Stimulated activated CD4-positive, alpha-beta T cell treated with anti-CD3 and anti-CD28 coated beads, Interleukin-2, amount 100 ng/mL, for 24 hours (primary cell): ENCODE measurements at places on chromosomes 1 and 21.

GRCh38 chr1:57835620-57836019 is 411.8 kb upstream of the DAB1 start:
- DNase-seq = no peak

GRCh38 chr1:201375169-201375568 is 2.3 kb downstream of the TNNT2 start:
- DNase-seq = no peak

GRCh38 chr1:229562686-229563085 is 4.2 kb upstream of the ABCB10 start:
- DNase-seq = no peak

- DNase-seq = no peak
Observed at GRCh38 chr21:36698981-36699545, at the start of gene SIM2. Gene SIM2, plus strand, starts transcription at chr21:36699115. Its CDS starts 632 bp downstream, at chr21:36699747.

GRCh38 chr1:21647431-21648351 is 21.5 kb downstream of the RAP1GAP start:
- DNase-seq = peak; percentile 58

GRCh38 chr1:60281360-60281932 is 207.9 kb upstream of the C1orf87 start:
- DNase-seq = peak; percentile 9

DNA sequence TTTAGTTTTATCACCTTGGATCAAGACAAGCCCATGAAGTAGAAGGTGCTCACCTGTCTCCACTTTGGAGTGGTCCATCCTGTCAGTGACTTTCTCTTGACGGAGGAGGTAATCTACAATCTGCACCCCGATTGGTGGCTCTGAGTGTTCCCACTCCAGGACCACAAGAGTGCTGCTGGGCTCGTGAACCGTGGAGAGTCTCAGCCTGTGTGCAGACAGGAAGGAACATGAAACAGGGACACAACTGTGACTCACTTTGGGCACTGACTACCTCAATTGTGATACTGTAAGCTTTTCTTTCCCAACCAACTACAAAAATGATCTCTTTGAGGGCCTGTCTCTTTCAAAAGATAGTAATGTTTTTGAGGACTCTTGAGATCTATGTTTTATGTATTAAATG is 280.2 kb downstream of the ASTN1 start:
- DNase-seq = no peak

DNA sequence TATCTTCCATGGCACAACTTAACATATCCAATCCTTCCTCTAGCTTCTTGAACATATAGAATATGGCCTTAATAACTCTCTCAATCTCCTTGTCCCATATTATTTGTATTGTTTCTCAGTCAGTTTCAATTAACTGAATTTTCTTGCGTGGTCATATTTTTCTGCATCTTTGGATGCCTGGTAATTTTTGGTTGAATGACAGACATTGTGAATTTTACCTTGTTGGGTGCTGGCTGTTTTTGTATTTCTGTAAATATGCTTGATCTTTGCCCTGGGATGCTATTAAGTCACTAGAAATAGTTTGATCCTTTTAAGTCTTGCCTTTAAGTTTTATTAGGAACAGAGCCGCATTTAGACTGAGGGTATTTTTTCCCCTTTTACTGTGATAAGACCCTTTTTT is 5.9 kb downstream of the SAMD13 start:
- no peak for DNase-seq

DNA sequence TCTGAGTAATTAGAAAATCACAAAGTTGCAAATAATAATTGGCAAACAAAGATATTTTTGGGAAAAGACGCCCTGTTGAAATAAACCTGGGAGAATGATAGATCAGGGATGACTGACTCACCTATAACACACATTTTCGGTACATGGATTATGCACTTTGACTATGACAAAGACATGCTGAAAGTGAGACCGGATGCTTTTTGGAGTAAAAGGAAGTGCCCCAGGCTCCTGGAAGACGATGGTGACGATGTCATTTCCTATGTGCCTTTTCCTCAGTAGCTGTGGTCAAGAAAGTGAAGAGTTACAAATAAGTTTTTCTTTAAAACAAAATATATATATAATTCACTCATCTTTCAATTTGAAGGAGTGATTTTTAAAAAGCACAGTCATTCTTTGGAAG is 158.7 kb downstream of the SIPA1L2 start:
- DNase-seq = no peak

GRCh38 chr1:50959303-50959912 is 659 bp downstream of the FAF1 start:
- no peak for DNase-seq

DNA sequence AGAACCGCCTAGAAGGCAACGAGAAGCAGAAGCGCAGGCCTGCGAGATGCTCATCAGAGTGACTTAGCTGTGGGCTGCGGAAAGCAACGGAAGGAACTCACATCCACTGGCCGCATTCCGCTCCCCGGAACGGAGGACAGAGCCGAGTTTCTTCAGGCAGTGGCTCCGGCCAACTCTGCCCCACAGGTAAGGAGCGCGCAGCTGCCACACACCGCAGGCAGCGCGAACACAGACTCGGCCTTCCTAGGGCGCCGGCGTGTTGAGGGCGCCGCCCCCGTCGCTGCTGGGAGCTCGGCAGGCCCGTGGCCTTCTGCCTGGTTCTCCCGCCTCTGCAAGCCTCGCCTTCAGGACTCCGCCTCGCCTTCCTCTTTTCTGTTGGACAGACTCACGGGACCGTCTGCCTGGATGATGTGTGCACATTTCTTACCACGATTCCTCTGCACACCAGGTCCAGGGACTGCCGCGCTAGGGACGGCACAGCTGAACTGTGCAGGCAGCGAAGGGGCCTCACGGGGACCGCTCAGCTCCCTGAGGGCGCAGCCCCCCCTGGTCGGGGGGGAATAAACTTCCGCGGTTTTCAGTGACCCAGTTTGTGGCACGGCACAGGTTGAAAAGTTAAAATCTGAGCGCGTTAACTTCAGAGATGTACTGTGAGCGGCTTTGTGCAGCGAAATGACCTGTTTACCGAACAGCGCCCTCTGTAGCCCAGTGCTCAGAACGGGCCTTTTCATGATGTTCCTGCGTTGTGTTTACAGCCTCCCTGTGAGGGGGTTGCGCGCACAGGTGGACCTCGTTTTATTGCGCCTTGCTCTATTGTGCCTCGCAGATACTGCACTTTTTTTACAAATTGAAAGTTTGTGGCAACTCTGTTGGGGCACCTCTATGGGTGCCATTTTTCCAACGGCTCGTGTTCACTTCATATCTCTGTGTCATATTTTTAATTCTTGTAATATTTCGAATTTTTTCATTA is 15.8 kb downstream of the TCP10L start:
- DNase-seq = peak; percentile 84

DNA sequence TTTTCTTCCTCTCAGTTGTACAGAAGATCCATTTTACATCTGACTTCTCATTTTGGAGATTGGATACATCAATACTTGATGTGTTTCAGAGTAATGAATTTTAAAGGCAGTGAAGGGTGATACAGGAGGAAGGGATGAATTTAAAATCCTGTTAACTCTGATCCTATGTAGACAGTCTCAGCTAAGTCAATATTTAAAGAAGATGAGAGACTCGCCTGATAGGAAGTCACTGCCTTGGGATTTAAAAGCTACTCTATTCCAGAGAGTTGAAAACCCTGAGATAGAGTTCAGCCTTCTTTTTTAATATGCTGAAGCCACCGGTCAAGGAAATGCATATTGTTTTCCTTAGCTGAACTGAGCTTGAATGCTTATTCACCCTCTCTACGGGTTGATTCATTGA is 42.7 kb downstream of the HUNK start:
- no peak for DNase-seq

DNA sequence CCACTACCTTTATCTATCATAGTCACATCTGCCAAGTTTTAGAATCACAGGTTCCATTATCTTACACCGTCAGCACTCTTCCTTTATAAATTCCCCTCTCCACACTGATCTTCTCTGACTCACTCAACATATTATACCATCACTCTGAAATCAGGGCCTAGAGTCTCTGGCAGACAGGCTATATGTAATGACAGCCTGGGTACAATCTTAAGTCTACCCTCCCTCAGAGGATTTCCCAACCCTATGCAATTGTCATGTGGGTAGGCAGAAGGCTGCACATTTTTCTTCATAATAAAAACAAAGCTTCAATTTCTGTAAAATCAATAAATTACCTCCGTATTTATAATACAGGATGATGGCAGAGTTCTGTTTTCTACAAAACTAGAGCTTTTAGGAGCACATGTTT is 138.0 kb downstream of the RERE start:
- no peak for DNase-seq

DNA sequence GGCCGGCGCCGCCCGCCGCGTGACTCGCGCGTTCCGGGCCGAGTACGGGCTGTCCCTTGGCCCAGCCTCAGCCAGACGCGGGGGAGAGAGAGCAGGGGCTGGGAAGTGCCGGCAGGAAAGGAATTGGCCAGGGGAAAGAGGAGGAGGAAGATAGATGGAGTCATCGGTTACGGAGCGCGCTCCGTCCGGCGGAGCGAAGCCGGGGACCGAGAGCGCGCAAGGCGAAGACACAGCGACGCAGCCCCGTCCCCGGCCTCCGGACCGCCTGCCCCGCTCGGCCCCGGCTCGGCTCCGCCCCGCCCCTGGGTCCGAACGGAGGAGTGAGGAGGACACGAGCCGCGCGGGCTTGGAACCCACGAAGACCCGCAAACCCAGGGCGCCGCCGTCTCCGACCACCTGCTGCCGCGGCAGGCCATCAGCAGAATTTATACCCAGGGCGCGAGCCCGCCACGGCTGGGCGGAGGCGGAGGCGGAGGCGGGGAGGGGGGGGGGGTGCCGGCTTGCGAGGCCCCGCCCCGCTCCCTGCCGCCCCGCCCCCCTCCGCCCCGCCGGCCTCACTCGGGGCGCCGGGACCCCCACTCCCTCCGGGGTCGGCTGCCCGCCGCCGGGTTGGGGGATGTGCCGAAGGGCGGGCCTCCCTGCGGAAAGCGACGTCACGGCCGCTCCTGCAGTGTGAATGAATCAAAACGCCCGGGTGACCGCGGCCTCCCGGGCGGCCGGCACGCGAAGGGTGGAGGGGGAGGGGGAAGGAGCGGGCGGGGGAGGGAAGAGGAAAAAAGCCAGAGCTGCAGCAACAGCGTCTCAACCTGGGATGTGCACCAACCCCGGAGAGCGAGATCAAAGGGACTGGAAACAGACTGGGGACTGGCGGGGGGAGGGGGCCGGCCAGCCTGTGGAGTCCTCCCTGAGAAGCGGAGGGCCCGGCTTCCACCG is at the start of gene LHX4:
TSS of gene LHX4 (plus strand) at position 782 of the 933 bp plus-strand sequence. CDS start 266 bp downstream, outside the sequence.
- peak; percentile 51 for DNase-seq

DNA sequence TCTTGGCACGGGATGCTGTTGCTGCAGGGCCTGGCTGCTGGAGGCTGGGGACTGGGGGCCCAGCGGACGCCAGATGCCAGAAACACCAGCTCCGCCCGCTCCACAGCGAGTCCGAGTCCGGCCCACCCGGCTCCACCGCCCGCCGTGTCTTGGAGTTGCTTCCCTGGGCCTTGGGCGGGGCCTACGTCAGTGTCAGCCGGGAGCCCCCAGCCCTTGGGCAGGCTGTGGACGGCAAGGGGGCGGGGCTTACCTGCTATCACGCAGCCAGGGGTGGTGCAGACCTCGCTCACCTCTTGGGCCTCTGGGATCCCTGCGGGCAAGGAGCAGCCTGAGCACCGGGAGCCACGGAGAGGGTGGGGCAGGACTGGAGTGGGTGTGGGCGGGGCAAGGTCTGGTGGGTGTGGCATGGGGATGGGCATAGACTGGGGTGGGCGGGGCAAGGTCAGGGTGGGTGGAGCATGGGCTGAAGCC is 21.8 kb downstream of the MMEL1 start:
- peak; percentile 54 for DNase-seq

- no peak for DNase-seq
Observed at GRCh38 chr1:196306421-196306820, 301.8 kb downstream of the KCNT2 start.

- no peak for DNase-seq
Observed at GRCh38 chr21:37593740-37594471, 227.3 kb downstream of the DYRK1A start.

- DNase-seq = peak; percentile 56
Observed at GRCh38 chr1:184753608-184754475, 816 bp downstream of the EDEM3 start.

- DNase-seq = no peak
Observed at GRCh38 chr1:25809283-25809926, 9.4 kb downstream of the SELENON start.

DNA sequence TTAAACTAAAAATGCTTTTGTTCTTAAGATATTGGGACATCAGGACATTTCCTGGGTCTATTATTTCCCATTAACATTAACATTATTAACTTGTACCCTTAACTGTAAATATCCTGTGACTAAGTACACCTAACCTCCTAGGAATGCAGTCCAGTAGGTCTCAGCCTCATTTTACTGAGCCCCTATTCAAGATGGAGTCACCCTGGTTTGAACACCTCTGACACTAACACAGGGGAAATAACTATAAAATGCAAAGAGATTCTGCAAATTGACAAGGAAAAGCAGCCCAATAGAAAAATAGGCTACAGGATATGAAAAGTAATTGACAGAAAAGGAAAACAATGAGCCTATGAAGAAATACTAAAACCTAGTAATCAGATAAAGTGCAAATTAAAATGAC is 11.6 kb upstream of the NCMAP start:
- DNase-seq = no peak

DNA sequence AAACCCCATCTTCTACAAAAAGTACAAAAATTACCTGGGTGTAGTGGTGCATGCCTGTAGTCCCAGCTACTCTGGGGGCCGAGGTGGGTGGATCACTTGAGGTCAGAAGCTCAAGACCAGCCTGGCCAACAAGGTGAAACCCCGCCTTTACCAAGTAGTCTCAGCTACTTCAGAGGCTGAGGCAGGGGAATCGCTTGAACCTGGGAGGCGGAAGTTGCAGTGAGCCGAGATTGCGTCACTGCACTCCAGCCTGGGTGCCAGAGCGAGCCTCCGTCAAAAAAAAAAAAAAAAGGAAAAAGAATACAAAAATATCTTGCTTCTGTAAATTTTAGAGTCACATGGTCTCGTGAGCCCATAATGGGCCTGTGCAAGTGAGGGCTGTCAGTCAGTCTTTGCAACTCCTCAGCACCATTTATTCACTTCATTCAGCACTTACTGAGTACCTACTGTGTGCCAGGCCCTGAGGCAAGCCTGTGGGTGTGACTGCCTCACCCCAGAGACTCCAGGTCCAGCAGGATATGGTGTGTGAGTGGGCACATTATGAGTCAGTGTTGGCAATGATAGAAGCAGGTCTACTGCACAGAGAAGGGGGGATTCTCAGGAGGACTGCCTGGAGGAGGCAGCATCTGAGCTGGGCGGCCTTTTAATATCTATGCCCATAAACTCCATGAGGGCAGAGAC is 46.8 kb upstream of the TARDBP start:
- DNase-seq = no peak

DNA sequence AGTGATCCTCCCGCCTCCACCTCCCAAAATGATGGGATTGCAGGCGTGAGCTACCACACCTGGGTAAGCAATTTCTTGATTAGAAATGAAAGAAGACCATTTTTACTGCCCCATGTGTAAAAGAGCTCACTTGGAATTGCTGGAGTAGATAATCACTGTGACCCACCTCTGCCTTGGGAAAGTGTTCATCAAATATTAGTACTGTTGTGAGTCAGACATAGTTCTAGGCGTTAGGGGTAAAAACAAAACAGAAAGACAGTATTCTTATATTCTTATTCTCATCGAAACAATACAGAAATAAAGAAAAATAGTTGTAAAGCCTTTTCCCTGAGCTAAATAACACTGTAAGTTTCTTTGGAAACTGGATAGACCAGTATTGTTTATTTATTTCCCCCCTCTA is 36.2 kb downstream of the CELF3 start:
- no peak for DNase-seq

- DNase-seq = peak; percentile 49
Observed at GRCh38 chr1:209835782-209836298, 8.1 kb downstream of the UTP25 start.

GRCh38 chr1:182488803-182489202 is 38.9 kb downstream of the RGSL1 start:
- no peak for DNase-seq

- DNase-seq = no peak
Observed at GRCh38 chr1:24193046-24193445, 6.0 kb upstream of the IFNLR1 start.
